Activated CD8-positive, alpha-beta memory T cell treated with anti-CD3 and anti-CD28 coated beads for 24 hours (primary cell): ENCODE measurements at places on chromosomes 4 and X.
A peak's percentile ranks its signal among the peaks of the same experiment; 100 is the strongest.

GRCh38 chr4:182928061-182928460, 10.9 kb upstream of the DCTD start:
- DNase-seq: no peak

- no peak for DNase-seq
Observed at GRCh38 chr4:53962516-53963225, 101.7 kb downstream of the CHIC2 start.

GRCh38 chrX:10756441-10756840, 136.1 kb upstream of the MID1 start:
- DNase-seq: no peak

DNA sequence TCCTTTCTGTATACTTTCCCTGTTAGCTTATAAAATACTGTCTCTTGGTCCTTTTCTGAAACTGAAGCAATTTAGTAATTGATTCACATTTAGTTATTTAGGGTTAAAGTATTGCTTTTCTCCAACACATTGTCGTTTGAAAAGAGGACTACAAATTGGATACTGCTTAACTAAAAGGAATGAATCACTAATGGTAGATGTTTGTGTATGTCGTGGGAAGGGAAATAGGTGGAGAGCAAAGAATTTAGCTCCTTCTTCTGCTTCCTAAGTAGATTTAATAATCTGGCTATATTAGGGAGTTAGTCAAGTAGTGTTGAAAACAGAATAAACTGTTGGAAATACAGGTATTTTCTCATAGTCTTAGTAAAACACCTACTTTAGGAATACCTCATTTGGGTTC, 27.9 kb downstream of the SLAIN2 start:
- no peak for DNase-seq

DNA sequence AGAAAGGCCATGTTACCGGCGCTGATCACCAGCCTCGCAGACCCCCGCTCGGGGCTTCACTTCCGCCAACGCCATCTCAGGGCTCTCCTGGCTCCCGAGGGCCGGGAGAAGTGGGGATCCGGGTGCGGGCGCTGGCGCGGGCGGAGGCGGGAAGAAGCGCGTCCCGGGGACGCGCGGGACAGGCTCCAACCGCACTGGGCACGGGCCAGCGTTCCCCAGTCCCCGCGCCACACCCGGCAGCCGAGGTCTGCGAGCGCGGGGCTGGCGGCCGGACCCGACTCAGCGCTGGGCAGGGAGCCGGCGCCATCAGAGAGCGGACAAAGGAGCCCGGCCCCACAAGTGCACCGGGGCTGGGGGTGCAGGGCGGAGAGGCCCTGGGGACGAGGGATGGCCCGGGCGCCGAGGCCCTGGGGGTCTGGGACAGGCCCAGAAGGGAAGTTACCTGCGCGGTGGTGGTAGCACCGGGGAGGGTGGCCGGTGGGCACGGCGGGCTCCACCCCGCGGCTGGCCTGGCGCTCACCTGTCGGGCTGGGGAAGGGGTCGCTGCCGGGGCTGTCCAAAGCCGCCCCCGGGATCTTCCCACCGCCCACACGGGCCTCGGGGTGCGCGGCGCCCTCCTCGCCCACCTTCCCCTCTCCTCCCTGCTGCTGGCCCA, 449 bp downstream of the CTPS2 start:
- DNase-seq: no peak

DNA sequence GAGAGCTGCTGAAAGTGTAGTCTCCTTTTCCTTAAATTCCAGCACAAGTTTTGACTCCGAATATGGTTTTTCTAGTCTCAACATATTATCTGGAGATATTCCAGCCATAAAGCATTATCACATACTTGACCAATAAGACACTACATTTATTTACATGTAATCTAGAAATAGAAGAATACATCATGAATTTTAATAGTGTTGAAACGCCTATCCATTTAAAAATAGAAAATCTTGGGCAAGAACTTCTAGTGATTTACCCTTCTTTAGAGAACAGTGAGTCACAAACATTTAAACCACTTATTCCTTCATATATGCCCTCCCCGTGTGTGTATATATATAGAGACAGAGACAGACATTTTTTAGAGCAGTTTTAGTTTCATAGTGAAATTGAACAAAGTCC, 161.5 kb downstream of the SOWAHB start:
- DNase-seq: no peak

GRCh38 chr4:38560768-38561558, 103.0 kb upstream of the KLF3 start:
- DNase-seq: no peak

- peak; percentile 55 for DNase-seq
Observed at GRCh38 chr4:118351851-118352827, 664 bp downstream of the PRSS12 start.

GRCh38 chr4:149914119-149915115, 98.8 kb upstream of the IQCM start:
- no peak for DNase-seq

GRCh38 chr4:66023061-66023460, 352.8 kb upstream of the EPHA5 start:
- no peak for DNase-seq

- no peak for DNase-seq
Observed at GRCh38 chrX:21590012-21590776, 67.9 kb downstream of the KLHL34 start.

DNA sequence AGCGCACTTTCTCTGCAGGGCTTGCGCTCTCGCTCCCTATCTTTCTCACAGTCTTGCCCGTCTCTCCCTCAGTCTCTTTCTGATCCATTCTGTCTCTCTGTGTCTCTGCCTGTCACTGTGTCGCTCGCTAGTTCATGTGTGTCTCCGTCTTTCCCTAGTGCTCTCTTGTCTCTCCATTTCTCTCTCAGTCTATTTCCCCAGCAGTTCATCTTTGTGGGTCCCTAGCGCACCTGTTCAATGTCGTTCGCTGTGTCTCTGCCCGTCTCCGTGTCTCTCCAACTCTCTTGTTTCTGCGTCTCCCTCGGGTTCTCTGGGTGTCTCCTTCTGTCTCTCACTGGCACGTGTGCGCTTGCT, 1.5 kb downstream of the GPR101 start:
- no peak for DNase-seq

DNA sequence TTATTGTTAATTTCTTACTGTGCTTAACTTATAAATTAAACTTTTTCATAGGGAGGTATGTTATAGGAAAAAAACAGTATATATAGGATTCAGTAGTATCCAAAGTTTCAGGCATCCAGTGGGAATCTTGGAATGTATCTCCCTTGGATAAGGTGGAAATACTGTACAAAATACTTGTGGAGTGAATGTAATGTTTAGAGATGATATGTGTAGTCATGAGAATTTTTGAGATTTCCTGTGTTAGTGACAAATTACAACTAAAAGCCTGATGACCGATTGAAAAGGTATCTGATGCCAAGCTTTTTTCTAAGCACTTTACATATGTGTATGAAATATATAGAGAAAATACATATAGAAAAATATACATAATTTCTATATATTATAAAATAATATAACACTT, 69.2 kb downstream of the STK32B start:
- DNase-seq: no peak

- DNase-seq: no peak
Observed at GRCh38 chr4:184424993-184425758, 49.2 kb downstream of the IRF2 start.

DNA sequence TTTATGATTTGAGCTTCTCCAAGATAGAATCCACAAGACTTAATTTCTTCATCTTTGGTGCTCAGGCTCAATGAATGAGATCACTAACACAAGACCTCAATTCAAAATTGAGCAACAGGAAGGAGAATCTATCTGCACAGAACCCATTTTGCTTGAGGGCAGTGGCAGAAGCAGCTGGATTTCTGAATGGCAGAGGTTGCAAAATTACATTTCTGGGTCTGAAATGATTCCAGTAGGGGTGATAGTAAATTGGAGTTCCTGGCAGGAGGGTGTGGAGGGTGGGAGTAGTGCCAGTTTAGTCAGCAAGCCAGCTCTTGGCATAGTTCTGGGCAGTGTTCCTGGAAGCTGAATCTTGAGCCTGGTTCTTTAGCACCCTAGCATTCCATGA, 281.1 kb downstream of the SLC7A11 start:
- DNase-seq: no peak

GRCh38 chrX:2540426-2540947, 39.7 kb upstream of the DHRSX start:
- no peak for DNase-seq

DNA sequence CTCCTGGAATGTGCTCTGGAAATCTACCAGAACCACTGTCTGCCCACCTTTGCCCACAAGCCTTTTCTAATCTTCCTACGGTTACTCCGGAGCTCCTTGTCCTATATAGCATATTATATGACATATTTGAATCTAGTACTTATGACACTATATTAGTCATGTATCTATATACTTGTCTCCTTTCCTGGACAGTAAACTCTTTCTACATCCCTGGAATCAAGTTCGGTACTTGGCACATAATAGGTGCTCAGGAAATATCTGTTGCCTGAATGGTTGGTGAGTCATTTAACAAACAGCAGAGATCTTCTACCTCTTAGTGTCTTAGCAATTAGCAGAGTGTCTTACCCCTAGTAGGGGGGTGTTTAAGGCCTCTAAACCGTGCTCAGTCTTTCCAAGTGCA, 123.6 kb downstream of the RELL1 start:
- DNase-seq: no peak

- DNase-seq: no peak
Observed at GRCh38 chr4:183146478-183146877, 47.4 kb downstream of the WWC2 start.

DNA sequence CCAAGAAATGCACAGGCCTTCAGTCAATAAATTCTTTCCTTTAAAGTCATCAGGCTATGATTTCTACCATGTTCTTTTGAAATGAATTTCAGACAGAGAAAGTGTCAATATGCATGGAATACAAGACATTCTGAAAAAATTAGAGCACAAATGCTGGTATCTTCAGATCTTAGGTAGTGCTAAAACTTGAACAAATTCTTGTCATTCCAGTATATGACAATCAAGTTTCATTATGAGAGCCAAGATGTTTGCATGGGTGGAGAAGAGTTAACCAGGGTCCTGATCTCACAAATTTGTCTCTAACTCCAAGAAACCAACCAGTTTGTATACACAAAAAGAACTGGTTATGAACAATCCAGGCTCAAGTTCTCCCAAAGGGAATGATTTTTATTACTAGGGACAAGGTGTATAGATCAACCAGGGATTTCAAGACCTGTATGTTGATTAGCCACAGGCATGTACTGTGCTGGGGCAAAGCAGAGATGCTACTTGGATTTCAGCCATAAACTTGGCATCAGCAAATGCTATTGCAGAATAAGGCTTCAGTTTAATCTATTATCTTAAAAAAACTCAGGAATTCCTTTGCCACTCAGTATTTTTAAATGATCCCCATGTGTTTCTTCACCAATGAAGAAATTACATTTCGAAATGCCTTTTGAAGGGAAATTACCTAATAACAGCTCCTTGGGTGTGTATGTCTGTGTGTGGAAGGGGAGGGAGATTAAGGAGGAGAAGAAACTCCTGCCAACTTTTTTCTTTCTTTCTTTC, 69.7 kb downstream of the FANCB start:
- DNase-seq: no peak
